ENCODE measurements at places on chromosomes 5 and 9.

DNA sequence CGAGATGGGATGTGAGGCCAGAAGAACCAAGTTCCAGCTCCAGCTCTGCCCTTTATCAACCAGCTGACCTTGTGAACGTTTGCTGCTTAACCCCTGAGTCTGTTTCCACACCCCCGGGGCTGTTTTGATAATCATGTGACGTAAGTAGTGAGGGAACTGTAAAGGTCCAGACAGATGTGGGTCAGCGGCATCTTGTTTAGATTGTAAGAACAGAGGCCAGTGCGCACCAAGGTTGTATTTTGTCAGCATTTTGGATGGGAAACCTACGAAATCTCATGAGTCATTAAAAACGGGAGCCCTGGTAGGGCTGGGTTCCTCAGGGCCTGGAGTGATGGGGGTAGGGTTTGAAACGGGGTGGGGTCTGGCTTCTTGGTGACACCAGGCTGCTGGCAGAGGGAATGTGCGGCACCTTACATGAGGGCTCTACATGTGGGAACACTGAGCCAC is 13.8 kb upstream of the COL15A1 start:
- no peak for DNase-seq

DNA sequence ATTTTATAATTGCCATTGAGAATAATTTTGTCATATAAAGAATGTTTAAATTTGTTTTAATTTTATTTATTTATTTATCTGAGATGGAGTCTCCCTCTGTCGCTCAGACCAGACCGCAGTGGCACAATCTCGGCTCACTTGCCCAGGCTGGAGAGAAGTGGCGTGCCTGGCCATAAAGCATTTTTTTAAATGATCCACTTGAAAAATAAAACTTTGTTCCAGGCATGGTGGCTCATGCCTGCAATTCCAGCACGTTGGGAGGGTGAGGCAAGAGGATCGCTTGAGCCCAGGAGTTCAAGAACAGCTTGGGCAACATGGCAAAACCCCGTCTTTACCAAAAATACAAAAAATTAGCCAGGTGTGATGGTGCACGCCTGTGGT is 2.1 kb upstream of the SIT1 start:
- DNase-seq: no peak

DNA sequence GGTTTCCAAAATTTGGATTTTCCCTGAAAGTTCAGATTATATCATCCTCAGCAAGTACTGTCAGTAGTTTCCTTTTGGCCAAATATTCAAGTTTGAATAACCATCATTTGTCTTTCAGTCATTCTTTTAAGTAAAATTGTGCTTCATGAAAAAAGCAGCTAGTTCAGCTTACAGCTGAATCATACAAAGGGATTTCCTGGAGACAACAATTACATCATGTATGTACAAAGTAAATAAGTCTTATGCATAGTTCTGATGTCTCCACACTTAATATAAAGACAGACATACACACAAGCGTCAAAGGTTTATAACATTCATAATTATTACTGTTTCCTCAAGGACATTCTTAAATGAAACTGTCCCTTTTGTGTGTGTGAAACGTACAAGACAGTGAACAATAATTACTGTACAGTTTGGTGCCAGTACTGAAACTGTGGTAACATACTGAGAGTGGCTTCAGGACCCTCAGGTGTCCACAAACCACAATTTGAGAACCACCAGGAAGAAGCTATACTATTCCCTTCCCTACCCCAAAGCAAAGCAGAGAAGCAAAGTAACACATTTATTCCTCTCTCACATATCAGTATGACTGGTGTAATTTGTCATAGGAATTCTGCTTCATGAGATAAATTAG is 746.6 kb downstream of the TAF11L14 start:
- no peak for DNase-seq

GRCh38 chr5:2168601-2169429 is 286.1 kb upstream of the IRX4 start:
- no peak for DNase-seq

- no peak for DNase-seq
These were observed 36.4 kb upstream of the DAB2 start for GRCh38 chr5:39461007-39461682.

- DNase-seq: no peak
These were observed 435.6 kb upstream of the WWC1 start for GRCh38 chr5:167855818-167856217.

DNA sequence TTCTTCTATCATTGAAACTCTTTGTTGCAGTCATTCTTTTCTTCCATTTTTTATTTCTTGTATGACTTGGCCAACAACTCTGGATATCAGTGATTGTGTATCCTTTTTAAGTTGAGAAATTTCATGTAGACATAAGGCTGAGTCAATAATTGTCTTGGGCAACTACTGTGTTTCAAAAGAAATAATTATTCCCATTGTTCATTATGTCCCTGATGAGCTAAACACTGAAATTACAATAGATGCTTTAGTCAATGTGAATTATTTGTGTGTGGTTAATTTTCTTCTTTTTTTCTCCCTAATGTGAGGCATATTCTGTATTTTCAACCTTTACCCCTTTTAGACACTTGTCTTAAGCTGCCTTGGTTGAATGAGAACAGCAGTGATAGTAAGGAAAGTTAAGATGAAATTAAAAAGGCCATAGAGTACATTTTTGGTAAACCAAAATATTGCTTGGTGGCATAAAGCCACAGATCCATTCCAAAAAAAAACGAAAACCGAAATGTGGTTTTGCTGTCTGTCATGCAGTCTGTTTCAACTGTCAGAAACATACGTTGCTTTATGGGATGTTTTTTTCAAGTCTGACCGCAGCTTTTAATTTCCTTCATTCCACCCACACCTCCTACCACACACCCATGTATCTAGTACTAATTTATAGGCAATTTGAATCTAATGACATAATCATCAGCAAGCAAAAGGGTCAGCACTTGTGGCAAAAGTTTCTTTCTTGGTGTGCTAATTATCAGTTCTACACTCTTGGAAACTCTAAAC is 21.1 kb downstream of the TLE4 start:
- no peak for DNase-seq

GRCh38 chr9:1120500-1121165 is 70.5 kb downstream of the DMRT2 start:
- no peak for DNase-seq

DNA sequence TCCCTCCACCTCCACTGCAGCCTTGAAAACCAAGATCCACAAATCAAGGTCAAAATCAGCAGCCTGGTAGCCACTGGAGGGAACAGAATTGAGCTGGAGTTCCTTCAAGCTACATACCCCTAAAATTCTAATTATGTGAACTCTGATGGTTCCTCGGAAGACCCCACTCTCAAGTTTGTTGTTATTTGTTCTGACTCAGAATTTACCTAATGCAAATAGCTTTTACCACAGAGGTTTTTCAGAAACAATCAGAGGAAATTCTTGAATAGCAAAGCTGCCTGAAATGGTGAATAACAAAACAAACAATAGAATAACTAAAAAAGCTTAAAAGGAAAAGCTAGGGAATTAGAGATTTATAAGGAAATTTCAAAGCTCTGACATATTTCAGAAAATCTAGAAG is 220.0 kb downstream of the CDH18 start:
- DNase-seq: no peak

DNA sequence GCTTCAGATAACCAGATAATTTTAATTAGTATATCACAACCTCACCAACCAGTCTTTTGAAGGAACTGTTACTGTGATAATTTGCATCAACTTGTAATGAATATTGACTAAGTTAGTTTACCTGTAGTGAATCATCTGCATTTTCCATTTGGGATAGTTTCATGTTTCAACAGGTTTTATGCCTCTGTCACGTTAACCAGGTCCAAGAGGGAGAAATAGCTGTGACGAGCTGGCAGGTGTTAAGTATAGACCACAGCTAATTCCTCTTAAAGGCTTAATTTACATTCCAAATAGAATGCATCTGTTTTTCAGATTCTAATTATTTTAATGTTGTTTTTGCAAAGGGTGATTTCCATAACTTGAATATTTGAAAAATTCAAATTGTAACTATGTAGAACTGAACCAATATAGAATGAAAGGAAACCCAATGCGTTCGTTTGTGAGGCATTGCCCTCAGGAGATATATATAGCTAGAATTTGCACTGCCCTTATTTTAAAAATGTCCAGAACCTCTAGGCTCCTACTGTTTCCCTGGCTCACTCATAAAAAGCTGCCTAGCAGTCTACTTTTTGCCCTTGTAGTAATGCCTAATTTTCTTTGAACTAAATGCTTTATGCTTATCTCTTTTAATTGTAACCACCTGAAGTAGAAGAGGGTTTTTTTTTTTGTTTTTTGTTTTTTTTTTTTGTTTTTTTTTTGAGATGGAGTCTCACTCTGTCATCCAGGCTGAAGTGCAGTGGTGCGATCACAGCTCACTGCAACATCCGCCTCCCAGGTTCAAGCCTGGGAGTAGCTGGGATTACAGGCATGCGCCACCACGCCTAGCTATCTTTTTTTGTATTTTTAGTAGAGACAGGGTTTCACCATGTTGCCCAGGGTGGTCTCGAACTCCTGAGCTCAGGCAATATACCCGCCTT is 270.5 kb downstream of the SMARCA2 start:
- DNase-seq: no peak

- DNase-seq: no peak
These were observed 49.9 kb downstream of the LRRTM2 start for GRCh38 chr5:138824924-138825863.

GRCh38 chr5:85140471-85140870 is 755.8 kb upstream of the EDIL3 start:
- no peak for DNase-seq
